ENCODE measurements at places on chromosomes 6 and 20.

DNA sequence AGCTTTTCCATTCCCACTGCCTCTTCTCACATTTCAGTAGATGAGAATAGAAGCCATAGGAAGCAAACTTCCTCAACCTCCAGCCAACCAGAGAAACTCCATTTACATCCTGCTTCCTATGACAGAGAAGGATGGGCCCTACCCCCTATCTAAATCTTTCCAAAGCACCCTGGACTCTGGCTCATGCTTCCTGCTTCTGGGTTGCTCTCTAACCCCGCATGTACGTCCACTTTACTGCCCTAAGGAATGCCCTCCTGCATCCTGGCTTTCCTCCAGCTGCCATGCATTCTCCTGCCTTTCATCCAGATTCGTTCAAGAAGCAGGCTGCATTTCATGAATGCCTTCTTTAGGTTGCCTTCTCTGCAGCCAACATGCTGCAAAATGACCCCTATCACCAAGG, 91.9 kb downstream of the FAM217A start:
- no peak for DNase-seq

DNA sequence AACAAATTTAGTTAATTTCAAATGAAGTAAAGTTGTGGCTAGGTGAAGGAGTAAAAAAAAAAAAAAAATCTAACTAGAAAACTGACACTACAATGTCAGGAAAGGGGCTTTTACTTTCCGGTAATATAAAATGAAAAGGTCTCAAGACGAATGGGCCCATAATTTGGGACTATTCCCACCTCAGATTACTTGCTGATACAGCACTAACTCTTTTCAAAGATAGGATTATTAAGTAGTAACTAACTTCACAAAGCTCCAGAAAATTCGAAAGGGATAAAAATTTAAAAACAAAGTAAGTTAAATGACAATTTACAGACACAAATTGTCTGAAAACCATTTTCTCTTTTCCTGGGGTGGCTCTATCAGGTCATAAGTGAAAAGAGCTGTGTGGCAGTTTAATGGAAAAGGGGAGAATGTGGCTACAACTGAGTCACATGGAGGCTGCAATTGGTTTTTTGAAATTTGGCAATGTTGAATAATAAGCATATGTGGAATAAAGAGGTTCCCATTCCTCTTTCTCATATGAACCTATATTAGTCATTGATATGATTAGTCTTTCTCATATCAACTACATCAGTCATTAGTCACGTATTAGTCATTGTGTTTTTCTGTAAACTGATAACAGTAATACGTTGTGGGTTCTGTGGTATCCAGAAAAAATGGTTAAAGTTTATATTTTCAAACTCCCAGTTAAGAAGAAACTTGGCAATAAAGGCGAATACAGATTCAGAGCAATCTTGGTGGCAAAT, 78.0 kb downstream of the RWDD2A start:
- no peak for DNase-seq

- DNase-seq = no peak
Observed at GRCh38 chr6:71197267-71197666, 91.3 kb upstream of the OGFRL1 start.

DNA sequence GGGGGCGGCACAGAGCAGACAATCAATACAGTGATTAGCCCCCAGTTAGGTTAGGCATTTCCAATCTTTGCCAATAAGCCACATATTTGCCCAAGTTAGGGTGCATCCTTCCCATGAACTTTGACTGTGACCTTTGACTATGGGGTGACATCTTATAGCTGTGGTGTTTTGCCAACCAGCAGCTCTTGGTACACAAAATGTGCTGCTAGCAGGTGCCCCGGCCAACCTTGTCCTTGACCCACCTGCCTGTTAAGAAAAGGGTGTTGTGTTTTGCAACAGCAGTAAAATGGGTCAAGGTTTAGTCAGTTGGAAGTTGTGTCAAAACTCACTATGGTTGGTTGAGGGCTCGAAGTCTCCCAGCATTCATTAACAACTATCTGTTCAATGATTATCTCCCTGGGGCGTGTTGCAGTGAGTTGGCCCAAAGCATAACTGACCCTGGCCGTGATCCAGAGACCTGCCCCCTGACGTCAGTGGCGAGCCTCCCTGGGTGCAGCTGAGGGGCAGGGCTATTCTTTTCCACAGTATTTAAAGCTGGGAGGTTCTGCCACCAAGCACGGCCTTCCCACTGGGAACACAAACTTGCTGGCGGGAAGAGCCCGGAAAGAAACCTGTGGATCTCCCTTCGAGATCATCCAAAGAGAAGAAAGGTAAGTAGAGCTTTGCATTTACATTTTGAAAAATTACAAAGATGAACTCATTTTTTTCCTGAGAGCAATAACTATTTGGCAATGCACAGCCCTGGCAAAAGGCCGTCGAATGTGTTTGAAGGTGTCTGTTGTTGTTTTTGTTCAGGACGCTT, at the start of gene PCK1:
Gene PCK1 (plus strand): TSS at position 557 of the 802 bp plus-strand sequence. CDS start 302 bp downstream, outside the sequence.
- no peak for DNase-seq

GRCh38 chr20:49395183-49395582, 87.3 kb downstream of the KCNB1 start:
- DNase-seq = no peak

GRCh38 chr6:44047179-44047546, 80.1 kb downstream of the MRPL14 start:
- no peak for DNase-seq

GRCh38 chr6:164142322-164142721, 727.8 kb downstream of the QKI start:
- no peak for DNase-seq

GRCh38 chr6:12173181-12173580, 117.0 kb upstream of the EDN1 start:
- DNase-seq = no peak

All from stimulated activated CD4-positive, alpha-beta T cell treated with anti-CD3 and anti-CD28 coated beads, Interleukin-1b, Interleukin-23, amount 100 ng/mL, for 1 hour (primary cell).